ENCODE measurements at places on chromosomes 5 and 9.
A peak's percentile ranks its signal among the peaks of the same experiment; 100 is the strongest.

DNA sequence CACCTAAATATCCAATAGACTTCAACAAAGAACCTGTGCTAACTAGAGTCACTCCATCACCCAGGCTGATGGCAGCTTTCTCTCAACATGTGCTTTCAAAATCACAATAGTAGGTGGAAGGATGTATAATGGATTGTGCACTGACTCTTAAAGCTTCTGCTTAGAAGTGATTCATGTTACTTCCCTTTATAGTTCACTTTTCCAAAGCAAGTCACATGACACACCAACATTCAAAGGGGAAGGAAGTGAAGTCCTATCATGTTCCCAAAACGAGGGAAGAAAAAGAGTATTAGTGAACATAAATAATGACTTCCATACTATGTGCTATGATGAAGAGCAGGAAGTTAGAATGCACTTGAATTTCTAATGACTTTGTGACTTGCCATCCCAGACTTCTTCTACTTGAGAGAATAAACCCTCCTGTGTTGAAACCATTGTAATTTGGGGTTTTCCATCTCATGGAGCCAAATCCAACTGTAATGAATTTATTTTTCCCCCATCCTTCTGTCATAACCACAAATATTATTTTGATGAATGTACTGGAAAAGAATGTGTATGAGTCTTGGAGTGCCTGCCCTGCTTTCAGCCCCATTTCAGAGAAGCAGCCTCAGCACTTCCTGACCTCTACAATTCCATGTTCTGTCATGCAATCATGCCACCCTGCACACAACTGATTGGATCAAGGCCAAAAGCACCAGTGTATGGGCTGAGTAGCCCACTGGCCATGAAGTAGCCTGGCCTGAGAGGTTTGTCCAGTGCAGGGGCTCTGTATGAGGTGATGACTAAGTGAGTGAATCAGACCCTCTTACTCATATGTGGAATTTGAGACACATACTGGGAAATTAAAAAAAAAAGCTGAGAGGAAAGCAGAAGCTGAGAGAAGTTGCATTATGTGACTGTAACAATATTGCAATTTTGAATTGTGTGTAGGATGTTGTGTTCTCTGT lies 525.9 kb upstream of the CLINT1 start:
- no peak for DNase-seq

- no peak for DNase-seq
Measured at GRCh38 chr9:9552665-9553064, 1060.1 kb downstream of the PTPRD start.

DNA sequence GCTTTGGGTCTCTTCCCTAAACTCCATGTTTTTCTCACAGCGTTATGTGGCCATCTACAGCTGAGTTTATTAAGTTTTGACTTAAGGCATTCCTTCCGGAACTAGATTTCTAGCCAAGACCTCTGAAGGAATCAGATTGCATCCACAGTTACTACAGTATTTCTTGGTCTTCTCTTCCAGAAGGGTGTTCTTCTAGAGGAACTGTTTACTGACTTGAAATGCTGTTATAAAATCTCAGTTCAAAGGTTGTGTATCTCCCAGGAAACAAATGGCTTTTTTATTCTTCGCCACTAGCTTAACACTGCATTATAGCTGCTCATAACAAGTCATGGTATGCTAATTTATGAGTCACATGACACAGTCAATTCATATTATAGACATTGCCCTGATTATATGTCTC lies 55.3 kb upstream of the RAD23B start:
- DNase-seq: no peak

- DNase-seq: peak; percentile 85
Measured at GRCh38 chr5:80255431-80255810, 427 bp downstream of the SERINC5 start.

- DNase-seq: no peak
Measured at GRCh38 chr9:85964526-85964925, 23.6 kb downstream of the NAA35 start.

- no peak for DNase-seq
Measured at GRCh38 chr9:127679506-127679905, 27.3 kb upstream of the CFAP157 start.

DNA sequence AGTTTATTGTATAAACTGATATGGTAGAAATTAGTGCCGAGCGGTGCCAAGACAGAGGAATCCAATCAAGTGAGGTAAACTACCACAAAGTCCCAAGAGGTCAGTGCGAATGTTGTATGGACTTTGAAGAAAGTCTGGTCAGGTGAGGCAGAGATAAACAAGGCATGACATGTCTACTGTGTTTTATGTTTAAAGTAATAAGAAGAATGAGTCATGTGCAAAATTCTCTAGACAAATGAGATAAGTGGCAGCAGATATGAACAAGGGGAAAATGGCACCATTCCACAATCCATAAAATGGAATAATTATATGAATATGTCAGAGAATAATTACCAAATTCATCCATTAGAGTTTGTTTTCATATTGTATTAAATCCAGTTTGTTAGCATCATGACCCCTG lies 364.1 kb upstream of the CCNH start:
- no peak for DNase-seq

DNA sequence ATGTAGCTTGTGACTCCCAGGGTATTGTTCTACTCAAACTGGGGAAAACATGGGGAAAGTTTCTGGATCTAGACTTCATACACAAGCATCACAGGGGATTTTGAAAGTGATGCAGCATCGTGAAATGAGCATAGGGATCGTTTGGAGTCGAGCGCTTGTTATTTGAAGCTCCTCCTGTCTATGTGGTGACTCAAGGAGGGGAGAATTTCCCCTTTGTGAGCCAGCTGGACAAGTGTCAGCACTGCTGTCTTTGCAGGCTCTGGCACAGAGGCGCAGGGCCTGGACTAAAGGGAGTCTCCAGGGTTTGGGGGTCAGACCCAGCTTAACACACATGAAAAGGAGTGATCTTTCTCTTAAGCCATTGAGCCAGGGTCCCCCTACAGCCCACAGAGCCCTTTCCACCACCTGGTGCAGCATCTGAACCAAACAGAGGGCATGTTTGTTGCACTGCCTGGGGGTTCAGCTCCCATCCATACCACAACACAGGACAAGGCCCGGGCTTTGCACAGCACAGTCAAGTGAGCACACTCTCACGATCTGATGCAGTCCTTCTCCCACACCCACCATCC lies 51.0 kb downstream of the IRF1 start:
- DNase-seq: no peak

GRCh38 chr5:68289498-68289897 lies 73.9 kb downstream of the PIK3R1 start:
- DNase-seq: no peak

DNA sequence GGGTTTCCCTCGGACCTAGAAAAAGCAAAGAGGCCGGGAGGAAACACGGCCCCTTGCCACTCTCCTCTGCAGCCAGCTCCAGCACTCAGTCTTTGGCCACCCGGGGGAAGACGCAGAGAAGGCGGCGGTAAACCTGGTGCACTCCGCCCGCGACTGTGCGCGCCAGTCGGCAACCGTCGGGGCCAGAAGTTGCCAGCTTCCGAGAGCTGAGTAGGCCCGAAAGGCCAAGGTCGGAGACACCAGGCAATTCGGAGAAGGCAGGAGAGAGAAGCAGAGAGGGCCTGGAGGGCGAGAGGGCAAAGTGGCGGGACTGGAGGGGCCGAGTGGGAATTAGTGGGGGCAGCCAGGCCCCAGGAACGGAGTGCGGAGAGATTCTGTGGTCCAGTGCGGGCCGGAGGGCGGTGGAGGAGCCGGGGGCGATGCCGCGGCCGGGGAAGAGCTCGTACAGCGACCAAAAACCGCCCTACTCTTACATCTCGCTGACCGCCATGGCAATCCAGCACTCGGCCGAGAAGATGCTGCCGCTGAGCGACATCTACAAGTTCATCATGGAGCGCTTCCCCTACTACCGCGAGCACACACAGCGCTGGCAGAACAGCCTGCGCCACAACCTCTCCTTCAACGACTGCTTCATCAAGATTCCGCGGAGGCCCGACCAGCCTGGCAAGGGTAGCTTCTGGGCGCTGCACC lies at the start of gene FOXB2:
Gene FOXB2 (plus strand): TSS at position 420 of the 690 bp plus-strand sequence. CDS start 0 bp downstream, at position 420.
- no peak for DNase-seq

GRCh38 chr9:131704988-131705387 lies 34.9 kb downstream of the RAPGEF1 start:
- DNase-seq: no peak

- DNase-seq: no peak
Measured at GRCh38 chr5:34047143-34047542, 4.1 kb upstream of the C1QTNF3 start.

- no peak for DNase-seq
Measured at GRCh38 chr9:81964218-81965171, 21.2 kb downstream of the SPATA31D3 start.

DNA sequence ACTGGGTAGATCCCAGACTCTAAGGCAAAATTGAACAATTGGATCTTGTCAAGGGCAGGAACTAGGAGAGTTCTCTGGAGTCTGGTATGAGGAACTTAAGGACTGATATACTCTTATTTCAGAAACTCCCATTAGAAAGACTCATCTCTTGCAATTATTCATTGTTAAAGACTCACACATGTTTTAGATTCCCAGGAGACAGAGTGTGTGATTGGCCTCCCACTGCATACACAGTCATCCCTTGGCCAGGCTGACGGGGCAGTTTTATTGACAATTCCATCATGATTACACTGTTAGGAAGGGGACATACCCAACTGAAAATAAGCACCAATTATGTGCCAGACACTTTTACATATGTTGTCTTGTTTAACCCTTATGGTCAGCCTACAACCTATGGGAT lies 347.2 kb downstream of the DMAC1 start:
- DNase-seq: no peak

DNA sequence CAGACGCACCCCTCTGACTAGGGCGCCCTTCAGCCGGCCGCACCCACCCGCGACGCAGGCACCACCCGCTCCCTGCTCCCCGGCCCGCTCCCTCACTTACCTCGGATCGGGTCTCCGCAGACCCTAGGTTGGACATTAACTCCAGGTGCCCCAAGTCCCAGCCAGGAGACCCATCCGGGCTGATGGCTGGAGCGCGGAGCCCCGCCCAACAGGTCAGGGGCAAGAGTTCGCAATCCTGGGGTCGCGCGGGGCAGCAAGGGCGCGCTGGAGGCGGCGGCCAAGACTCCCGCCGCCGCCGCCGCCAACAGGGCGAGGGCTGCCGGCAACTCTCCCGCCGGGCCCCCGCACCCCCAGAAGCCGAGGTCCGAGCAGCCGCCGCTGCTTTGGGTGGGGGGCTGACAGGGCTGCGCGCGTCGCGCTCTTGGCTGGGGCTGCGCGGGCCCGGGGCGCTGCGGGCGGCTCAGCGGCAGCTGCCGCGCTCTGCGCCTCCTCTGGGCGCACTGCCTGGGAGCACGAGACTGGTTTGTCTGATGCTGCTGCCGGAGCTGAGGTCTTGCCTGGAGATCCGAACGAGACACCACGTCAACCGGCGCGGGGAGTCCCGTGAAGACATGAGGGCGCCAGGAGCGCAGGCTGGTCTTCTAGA lies at the start of gene GDNF:
Gene GDNF (minus strand): TSS at position 635 of the 646 bp plus-strand sequence. CDS start 5,245 bp downstream, outside the sequence.
- DNase-seq: no peak

GRCh38 chr9:89364666-89365531 lies 46.6 kb downstream of the SECISBP2 start:
- DNase-seq: no peak

DNA sequence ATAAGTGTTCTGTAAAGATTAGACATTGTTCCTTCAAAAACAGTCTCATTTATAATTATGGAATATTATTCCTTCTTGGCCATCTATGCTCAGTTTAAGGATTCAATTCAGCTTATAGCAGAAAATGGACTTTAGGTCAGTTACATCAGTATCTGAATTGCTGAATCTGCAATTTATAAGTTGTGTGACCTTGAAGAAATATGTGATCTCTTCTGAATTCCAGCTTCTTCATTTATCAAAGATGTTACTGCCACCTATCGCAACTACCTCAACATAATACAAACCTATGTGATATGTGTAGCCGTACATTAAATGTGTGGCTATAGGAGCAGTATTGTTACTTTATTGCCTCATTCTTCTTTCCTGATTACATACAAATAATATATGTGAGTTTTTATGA lies 118.2 kb downstream of the CDH12 start:
- no peak for DNase-seq

- no peak for DNase-seq
Measured at GRCh38 chr9:72464857-72465592, 56.4 kb upstream of the TMC1 start.
